ENCODE measurements at places on chromosomes 12 and 14. TPM values are rescaled to one million over a fixed set of nuclear protein-coding genes. Genes with fewer than 3 reads are reported as not detected.

The BEGAIN gene
- total RNA-seq: 0.47 TPM

The DLK1 gene
- total RNA-seq: not detected

The C12orf60 gene
- total RNA-seq: 0.95 TPM

The LBHD2 gene
- not detected for total RNA-seq

The RASAL1 gene
- total RNA-seq: 51.3 TPM

The FBRSL1 gene
- 33.5 TPM for total RNA-seq

The SOAT2 gene
- not detected for total RNA-seq

The ACSM4 gene
- not detected for total RNA-seq

The KLRG1 gene
- total RNA-seq: 0.48 TPM

The KLRC3 gene
- not detected for total RNA-seq

The ULK1 gene
- 55.0 TPM for total RNA-seq

The VDR gene
- 20.4 TPM for total RNA-seq

The PCED1B gene
- total RNA-seq: 1.2 TPM

The KRT72 gene
- not detected for total RNA-seq

The POTEG gene
- total RNA-seq: not detected

The A2M gene
- total RNA-seq: 467 TPM

The KIF26A gene
- total RNA-seq: 0.80 TPM

The PLEKHG7 gene
- total RNA-seq: not detected

The SCN8A gene
- 1.1 TPM for total RNA-seq

The RNU4-1 gene
- total RNA-seq: under 0.01 TPM

The KRT82 gene
- not detected for total RNA-seq

The KRT79 gene
- not detected for total RNA-seq

The HOXC13 gene
- 0.83 TPM for total RNA-seq

The RFX4 gene
- not detected for total RNA-seq

The GCN1 gene
- 39.5 TPM for total RNA-seq

The GDF11 gene
- total RNA-seq: 1.1 TPM

The INSM2 gene
- total RNA-seq: not detected

The AICDA gene
- total RNA-seq: not detected
